ENCODE measurements at places on chromosomes 3 and 15.

GRCh38 chr15:66224946-66225345 lies 28.6 kb downstream of the MEGF11 start:
- DNase-seq = no peak

GRCh38 chr3:20924646-20925385 lies 738.8 kb upstream of the SGO1 start:
- no peak for DNase-seq

GRCh38 chr3:22594990-22595389 lies 608.1 kb upstream of the UBE2E2 start:
- no peak for DNase-seq

DNA sequence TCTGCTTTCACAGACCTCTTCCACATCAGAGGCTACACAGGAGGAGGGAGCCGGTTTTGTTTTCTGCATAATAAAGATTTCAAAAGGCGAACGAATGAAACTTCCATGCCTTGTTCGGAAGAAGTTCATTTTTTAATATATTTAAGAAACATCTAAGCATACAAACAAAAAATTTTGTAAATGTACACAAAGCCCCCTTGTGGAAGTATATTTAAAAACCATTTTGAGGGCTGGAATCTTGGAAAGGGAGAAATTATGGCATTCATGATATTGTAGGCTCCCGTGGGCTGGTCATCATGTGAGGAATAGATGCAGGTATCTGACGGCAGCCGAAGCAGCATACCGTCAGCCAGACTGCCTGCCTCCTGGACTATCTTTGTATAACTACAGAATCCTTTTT lies 90.4 kb downstream of the MECOM start:
- no peak for DNase-seq

- no peak for DNase-seq
These were observed 361.5 kb upstream of the NECTIN3 start for GRCh38 chr3:110710156-110710555.

GRCh38 chr15:39555885-39556284 lies 25.0 kb upstream of the THBS1 start:
- DNase-seq = no peak

DNA sequence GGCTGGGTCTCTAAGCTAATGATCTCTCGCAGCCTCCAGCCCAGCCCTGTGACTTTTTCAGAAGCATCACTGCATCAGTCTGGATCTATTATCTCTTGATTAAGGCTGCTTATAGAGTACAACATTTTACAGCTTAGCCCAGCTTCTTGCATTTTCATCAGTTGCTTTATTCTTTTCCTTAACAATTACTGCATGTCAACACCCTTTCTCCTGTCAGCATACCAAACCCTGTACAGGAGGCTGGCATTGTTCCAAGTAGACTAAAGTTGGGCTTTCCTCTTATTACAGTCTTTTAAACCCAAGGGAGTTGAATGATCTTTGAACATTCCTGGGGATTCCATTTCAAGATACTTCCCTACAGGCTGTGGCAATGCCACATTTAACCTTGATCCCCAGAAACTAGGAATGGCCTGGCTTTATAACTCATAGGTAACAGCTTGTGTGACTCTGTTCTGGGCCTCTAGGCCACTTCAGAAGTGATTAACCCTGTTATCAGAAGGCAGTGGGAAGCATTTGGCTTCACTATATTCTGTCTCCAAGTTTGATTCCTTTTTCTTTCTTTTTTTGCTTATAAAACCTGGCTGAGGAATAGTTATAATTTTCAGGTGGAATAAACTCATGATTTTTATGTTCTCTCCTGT lies 182.9 kb downstream of the KCNMB2 start:
- no peak for DNase-seq

DNA sequence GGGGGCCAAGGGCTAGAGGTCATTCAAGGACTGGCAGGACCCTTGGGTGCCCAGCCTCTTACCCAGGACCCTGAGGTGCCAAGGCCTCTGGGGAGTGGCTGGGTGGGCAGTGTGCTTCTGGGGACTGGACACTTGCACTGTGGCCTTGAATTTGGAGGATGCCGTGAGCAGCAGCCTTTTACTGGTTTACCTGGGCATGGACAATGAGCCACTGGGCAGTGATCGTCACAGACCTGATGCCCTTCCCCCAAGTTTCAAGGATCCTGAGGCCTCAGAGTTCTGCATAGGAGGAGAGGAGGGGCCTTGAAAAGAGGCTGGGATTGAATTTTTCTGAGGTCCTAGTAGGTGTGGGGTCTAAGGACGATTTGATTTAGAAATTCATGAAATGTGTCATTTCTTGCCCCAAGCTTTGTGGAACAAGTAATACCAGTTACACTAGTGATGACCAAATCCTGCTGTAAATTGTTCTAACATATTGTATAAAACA lies 146.1 kb upstream of the TPM1 start:
- no peak for DNase-seq

- no peak for DNase-seq
These were observed 26.9 kb downstream of the STOML1 start for GRCh38 chr15:73965094-73965757.

DNA sequence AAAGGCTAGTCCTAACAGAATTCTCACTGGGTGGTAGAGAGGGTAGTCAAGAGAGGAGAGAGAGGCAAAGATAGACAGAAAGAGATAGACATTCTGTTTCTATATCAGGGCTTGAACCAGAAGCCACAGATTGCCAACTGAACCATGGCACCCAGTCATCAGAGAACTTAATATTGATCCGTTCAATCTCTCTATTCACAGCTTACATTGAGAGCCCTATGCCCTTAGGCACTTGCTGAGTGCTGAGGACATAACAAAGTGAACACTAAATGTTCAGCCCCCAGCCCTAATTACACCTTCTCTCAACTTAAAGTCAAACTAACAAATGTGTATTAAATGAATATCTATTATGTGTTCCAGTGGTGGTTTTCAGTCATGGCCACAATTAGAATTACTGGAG lies 124.1 kb downstream of the FILIP1L start:
- DNase-seq = no peak

- DNase-seq = no peak
These were observed 158.1 kb upstream of the CTDSPL start for GRCh38 chr3:37703626-37704025.

GRCh38 chr3:63970631-63971475 lies 52.4 kb downstream of the PSMD6 start:
- no peak for DNase-seq

- DNase-seq = no peak
These were observed 171.1 kb downstream of the KCNAB1 start for GRCh38 chr3:156291272-156292123.

Data from activated CD8-positive, alpha-beta memory T cell treated with anti-CD3 and anti-CD28 coated beads for 1 hour (primary cell).